ENCODE measurements at places on chromosomes 3 and 15. TPM values are rescaled to one million over a fixed set of nuclear protein-coding genes. Genes with fewer than 3 reads are reported as not detected.

RTP1 gene
- not detected for total RNA-seq

HTR3C gene
- not detected for total RNA-seq

ALDH1A3 gene
- 217 TPM for total RNA-seq

DUOXA2 gene
- total RNA-seq, result not detected

FBXW12 gene
- not detected for total RNA-seq

DNA sequence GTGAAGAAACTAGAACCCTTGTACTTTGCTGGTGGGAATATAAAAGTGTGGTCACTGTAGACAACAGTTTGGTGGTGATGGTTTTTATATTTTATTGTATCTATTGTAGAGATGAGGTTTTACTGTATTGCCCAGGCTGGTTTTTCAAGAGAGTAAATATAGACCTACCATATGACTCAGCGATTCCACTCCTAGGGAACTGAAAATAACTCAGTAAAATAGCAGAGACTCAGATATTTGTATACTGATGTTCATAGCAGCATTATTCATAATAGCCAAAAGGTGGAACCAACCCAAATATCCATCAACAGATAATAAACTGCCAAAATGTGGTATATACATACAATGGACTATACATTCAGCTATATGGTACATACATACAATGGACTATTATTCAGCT lies 68.8 kb upstream of the IL12A start:
- DNase-seq, result peak; percentile 63

- DNase-seq, result no peak
Observed at GRCh38 chr3:3800080-3800455, 837 bp downstream of the LRRN1 start.

DNA sequence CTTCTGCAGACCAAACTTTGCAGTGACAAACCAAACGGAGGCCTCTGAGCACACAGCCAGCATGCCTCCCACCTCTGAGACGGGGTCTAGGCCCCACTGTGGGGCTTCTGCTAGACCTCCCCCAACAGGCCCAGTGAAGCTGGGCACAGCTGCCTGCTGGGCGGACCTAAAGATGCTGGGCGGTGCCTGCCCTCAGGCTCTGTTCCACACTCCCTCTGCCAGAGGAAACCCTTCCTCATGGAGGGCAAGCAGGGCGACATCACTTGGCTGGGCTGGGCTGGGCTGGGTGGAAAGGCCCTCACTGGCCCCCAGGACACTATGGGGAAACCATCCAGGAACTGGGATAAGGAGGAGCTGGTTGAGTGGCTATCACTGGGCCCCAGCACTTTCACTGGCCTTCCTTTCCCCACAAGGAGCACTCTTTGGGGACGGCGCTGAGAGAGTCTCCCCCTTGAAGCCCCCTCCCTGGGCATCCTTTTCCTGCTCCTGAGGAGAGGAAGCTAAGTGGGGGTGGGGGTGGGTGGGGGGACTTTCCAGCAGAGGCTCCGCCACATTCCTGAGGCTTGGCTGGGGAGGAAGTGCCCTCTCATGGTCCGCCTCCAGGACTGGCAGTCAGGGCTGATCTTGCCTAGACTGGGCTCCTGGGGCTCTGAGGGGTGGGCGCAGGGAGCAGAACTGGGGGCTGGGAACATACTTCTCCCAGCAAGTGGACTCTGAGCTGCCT lies 98.1 kb upstream of the HACD2 start:
- DNase-seq, result no peak

Data from RPMI7951 (cell line).